ENCODE measurements at places on chromosomes 4 and X.
A peak's percentile ranks its signal among the peaks of the same experiment; 100 is the strongest.

DNA sequence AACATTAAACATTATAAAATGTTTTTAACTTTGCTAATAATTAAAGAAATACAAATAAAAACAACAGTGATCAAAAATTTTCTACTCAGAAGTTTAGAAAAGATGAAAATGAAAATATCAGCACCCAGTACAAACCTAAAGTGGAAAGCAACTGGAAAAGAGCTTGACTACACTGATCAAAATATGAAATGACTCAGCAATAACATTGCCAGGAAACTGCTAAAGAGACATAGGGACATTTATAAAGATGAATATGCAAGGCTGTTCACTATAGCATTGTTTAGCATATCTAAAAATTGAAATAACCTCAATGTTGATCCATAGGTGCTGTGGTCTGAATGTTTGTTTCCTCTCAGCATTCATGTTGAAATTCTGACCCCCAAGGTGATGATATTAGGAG, 88.5 kb upstream of the NOCT start:
- DNase-seq, result no peak

DNA sequence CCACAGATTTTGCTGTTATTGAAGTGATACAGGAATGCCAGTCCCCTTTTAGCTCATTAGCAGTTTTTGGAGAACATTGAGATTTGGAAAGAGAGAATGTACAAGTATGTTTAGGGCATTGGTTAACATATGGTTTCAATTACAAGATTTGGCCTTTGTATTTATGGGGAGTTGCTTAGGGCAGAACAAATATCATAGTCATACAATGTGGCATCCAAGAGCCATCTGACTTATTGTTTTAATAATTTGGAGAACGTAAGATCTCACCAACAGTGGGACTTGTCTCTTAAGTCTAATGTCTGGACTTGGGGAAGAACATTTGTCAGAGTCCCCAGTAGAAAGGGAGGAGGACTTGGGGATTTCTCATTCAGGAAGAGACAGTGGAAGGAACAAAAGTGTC, 166.1 kb downstream of the STK32B start:
- DNase-seq, result no peak

- DNase-seq, result peak; percentile 24
Measured at GRCh38 chr4:145179281-145179860, 1.0 kb downstream of the OTUD4 start.

- no peak for DNase-seq
Measured at GRCh38 chr4:100517864-100518341, at the start of gene EMCN. TSS of gene EMCN (minus strand) at chr4:100518022. CDS start at chr4:100517914, 108 bp downstream.

Data from H4 (cell line).